Left cardiac atrium (tissue), 4 donors: ENCODE measurements at places on chromosomes 6 and 20. TPM values are rescaled to one million over a fixed set of nuclear protein-coding genes. Genes with fewer than 3 reads are reported as not detected.

SPTLC3 gene
- total RNA-seq: 8.1 TPM

SNX21 gene
- 30.2 TPM for total RNA-seq

C20orf204 gene
- total RNA-seq: 0.29 TPM

LKAAEAR1 gene
- not detected for total RNA-seq

LRFN2 gene
- not detected for total RNA-seq

- no peak for DNase-seq
Observed at GRCh38 chr20:58173930-58174707, 54.3 kb downstream of the ANKRD60 start.

DNA sequence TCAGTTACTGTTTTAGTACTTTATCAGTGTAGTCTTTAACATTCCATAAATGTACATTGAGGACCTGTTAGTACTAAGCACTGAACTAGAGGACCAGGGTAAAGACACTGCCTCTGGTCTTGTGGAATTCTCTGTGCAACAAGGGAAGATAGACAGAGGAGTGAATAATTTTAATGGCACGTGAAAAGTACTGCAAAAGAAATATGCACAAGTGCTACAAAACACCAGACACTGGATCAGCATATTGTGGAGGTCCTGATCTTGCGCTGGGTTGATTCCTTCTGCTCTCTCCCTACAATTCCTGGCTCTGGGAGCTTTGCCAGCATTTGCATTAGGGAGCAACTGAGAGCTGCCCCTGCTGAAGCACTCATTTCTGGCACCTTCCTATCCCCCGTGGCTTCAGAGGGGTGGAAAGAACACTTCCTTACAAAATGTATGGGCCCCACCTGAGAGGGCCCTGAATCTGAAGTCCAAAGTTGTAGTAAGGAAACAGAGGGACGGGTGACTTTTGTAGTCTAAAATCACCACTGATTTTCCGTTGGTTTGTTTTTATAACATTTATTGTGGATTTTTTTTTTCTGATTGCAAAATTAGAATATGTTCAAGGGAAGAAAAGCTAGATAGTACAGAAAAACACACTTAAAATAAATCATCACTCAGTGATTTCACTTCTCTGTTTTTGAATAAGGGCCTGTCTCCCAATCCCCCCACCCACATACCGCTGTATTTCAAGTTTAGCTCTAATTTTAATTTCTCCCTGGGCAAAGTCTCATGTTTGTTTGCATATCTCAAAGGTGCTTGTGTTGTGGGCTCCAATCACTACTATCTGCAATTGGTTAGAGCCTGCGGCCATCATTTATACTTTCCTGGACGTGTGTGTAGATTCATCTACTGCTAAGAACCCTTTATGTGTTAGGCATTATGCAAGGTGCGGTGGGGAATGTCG is 4.9 kb downstream of the PKIG start:
- no peak for DNase-seq

DNA sequence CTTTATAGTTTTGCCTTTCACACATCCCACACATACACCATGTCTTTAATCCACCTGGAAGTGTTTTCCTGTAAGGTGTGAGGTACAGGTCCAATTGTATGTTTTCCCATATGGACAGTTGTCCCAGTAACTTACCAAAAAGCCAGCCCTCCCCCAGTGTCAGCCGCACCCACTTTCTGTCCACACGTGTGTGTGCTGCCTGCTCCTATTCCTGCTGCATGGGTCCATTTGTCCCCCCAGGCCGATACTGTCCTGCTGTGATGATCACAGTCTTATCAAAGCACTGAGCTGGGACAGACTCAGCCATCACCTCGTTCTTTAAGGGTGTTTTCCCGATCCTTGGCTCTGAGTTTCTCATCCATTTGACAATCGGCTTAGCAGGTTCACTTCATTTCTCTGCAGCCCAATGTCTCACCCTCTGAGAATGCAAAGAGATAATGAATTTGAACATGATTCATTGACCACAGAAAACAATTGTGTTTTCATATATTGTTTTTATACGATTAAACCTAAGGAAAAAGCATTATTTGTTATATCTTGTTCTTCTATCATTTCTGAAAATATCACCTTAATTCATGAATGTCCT is 9.6 kb downstream of the VSX1 start:
- DNase-seq: no peak

DNA sequence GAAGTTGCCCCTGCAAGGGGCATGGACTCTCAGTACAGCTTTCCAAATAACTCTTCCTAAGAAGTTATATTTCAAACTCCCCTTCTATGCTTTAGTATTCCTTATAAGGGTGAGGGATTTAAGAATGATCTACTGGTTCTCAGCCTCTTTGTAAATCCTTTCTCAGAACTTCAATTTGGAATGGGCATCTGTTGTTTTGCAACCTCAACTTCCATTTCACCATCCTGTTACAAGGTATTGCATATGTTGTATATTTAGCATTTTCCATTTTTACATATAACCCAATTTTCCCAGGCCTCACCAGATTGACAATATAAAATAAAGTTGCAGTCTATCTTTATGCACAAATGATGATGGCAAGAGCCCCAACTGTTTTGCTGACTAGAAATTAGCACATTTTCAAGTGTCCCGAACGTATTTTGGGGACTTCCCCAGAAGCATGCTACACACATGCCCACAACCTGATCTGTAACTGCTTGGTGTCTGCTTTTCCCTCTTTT is 154.9 kb upstream of the CARMIL1 start:
- no peak for DNase-seq

DNA sequence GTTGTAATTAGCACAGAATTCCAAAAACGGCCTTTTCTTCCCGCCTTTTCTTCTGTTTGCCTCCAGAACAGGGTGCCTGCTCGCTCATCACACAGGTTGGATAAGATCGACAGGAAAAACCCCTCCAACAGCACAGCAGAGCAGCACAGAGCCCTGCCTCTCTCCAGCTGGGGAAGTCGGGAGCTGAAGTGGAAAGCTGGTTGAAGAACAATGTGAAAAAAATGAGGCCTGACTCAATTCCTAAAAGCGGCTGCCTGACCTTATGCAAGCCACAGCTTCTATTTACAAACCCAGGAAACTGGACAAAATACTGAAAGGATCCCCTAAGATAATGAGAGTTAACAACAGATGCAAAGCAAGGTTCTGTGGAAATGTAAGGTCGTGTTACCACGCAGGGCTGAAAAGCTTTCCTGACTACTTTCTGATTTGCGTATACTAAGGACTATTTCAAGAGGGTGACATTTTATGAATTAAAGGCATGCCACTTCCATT is 116.9 kb downstream of the TTLL2 start:
- no peak for DNase-seq

- no peak for DNase-seq
Observed at GRCh38 chr6:113122060-113122459, 735.1 kb upstream of the MARCKS start.

GRCh38 chr6:163367497-163368183 is 46.9 kb upstream of the QKI start:
- DNase-seq: no peak

DNA sequence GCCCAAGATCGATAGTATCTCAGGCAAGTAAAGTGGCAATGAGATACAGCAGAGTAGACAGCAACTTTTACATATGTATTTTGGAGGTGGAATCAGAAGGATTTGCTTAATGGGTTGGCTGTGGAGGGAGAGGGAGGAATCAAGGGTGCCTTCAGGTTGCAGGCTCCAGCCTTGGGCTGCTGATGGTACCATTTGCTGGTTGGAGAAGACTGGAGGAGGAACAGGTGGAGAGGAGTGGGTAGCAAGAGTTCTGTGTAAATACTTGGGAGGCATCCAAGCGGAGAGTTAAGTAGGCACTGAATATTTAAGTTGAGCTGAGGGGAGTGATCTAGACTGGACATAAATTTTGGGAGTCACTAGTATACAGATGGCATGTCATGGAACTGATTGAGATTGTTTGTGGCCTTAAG is 5.2 kb downstream of the BICRAL start:
- no peak for DNase-seq

GRCh38 chr6:141199074-141199473 is 933.7 kb upstream of the GJE1 start:
- DNase-seq: no peak

DNA sequence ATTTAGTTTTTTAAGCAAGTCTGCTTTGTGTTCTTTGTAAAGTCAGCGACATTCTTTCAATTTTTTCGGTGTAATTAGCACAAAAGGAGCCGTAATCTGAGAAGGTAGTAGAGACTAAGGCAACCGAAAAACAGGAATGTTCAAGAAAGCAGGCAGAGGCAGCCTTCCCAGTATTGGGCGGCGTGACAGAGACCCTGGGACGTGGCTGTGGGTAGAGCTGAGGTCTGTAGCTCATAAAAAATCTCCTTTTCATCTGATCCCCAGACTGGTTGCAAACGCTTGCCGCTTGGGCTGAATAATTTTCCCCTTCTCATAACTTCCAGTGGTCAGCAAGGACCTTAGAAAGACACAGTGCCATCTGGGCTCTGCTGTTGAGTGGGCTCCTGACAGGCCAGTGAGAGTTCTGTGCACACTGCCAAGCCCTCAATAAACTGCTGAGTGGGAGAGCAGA is 30.8 kb downstream of the GNAS start:
- no peak for DNase-seq
